ENCODE measurements at places on chromosomes 3 and 15.

GRCh38 chr3:152073267-152073666 lies 195.5 kb upstream of the MBNL1 start:
- DNase-seq: no peak

DNA sequence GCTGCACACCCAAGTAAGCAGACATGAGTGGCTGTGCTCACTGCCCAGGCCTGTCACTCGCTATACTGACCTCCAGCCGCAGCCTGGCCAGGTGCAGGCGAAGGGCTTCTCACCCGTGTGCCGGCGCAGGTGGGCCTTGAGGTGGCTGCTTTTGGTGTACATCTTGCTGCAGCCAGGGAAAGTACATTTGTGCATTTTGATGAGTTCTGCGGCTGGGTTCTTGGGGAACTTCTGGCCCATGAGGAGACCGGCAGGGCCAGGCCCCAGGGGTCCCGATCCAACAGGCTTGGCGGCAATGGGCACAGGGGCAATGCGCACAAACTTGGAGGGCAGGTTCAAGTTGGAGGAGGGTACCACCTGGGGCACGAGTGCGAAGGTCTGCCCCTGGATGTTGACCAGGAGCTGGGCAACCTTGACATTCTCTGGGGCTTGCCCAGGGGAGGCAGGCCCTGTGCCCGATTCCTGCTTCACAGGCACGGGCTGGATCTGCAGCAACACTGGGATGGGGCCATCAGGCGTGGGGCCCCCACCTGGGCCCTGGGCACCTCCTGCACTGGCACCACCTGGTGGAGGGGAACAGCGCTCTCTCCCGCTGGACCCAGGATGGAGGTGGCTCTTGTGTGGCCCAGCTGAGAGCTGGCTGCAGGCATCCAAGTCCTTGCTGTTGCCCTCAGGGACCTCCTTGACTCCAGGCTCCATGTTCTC lies 5.3 kb downstream of the KLF15 start:
- no peak for DNase-seq

DNA sequence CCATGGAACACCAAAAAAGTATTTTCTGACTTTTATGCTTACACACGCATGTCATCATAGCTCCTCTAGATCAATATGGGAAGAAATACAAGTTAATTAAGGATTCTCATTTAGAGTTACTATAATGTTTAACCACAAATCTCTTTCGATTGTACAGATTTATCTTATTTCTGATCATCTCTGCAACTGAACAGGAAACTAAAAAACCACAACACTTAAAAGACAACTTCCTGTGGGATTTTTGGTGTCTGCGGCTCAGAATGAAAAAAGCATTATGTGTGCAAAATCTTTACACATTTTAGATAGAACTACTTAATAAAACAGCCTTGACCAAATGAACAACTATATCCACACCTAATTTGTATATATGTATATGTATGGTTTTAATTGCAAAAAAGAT lies 3.0 kb upstream of the TJP1 start:
- DNase-seq: no peak

- no peak for DNase-seq
These were observed 426.5 kb upstream of the RASGRP1 start for GRCh38 chr15:38991126-38991525.

GRCh38 chr15:101539930-101540329 lies 50.4 kb upstream of the PCSK6 start:
- DNase-seq: no peak

DNA sequence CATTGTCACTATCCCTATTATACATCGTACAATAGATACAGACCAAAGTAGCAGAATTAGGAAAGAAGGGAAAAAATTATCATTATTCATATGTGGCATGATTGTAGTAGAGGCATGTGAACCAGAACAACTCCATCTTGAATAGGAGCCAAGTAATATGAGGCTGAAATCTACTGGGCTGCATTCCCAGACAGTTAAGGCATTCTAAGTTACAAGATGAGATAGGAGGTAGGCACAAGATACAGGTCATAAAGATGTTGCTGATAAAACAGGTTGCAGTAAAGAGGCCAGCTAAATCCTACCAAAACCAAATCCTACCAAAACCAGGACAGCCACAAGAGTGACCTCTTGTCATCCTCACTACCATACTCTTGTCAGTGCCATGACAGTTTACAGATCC lies 1035.4 kb upstream of the SEMA6D start:
- DNase-seq: no peak

DNA sequence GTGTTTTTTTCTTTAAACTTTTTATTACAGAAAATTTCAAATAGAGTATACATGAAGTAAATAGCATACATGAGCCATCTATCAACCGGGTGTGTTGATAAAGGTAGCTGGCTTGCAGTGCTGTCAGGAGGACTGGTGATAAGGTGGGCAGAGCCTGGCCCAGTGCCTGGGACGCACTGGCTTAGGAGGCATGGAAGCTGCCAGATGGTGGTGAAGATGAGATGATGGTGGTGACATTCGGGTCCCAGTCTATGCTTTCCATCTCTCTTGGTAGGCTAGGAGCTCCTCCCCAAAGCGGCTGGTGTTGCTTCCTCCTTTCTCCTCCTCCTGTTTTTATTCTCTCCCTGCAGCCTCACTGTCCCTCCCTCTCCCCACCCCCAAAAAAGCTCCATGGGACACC lies 101.7 kb downstream of the ADCY5 start:
- DNase-seq: no peak

GRCh38 chr15:90262426-90262825 lies 3.0 kb upstream of the NGRN start:
- no peak for DNase-seq

- no peak for DNase-seq
These were observed 16.8 kb downstream of the IGDCC4 start for GRCh38 chr15:65405791-65406423.

GRCh38 chr15:37995461-37996347 lies 61.3 kb downstream of the TMCO5A start:
- peak; percentile 60 for DNase-seq

- no peak for DNase-seq
These were observed 11.9 kb downstream of the IL17RB start for GRCh38 chr3:53858096-53858741.

- DNase-seq: no peak
These were observed 130.4 kb downstream of the PPM1L start for GRCh38 chr3:160886421-160886820.

GRCh38 chr15:92417716-92418115 lies 24.0 kb downstream of the ST8SIA2 start:
- DNase-seq: no peak
